ENCODE measurements at places on chromosomes 1 and 21.

DNA sequence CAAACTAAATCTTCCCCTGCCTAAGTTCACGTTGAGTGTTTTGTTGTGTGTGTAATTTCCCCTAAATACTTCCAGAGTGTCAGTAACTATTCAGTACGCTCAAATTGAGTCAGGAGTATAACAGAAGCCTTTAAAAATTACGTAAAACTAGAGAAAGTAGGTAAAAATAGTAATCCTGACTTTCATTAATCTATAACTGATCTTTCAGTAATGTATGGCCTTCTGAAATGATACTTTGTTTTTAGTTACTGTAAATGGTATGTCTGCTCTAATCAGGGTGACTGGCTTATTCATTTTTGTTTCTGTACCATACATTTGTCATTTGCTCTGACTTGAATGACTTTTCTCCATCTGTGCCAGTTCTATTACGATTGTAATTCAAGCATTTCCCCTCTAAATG lies 29.4 kb downstream of the MIER1 start:
- no peak for DNase-seq

GRCh38 chr1:70487459-70487815 lies 76.4 kb downstream of the CTH start:
- DNase-seq: no peak

- no peak for DNase-seq
Observed at GRCh38 chr1:158016651-158017335, 23.3 kb downstream of the KIRREL1 start.

GRCh38 chr1:41367288-41367642 lies 6.0 kb downstream of the FOXO6 start:
- no peak for DNase-seq

- no peak for DNase-seq
Observed at GRCh38 chr1:77170687-77171086, 48.5 kb downstream of the PIGK start.

DNA sequence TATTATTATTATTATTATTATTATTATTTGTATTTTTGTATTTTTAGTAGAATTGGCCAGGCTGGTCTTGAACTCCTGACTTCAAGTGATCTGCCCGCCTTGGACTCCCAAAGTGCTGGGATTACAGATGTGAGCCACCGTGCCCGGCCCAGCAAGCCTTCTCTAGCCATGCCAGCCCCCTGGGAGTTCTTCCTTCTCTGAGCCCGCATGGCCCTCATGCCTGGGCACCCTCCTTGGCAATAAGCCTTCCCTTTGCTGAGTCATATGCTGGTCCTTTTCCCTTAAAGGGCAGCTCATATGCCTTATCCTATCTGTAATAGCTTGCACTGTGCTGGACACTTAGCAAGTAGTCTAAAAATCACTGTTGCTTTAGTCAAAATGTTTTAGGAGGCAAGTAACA lies 8.5 kb upstream of the NBL1 start:
- no peak for DNase-seq

- no peak for DNase-seq
Observed at GRCh38 chr21:36848730-36849274, 117.7 kb downstream of the HLCS start.

DNA sequence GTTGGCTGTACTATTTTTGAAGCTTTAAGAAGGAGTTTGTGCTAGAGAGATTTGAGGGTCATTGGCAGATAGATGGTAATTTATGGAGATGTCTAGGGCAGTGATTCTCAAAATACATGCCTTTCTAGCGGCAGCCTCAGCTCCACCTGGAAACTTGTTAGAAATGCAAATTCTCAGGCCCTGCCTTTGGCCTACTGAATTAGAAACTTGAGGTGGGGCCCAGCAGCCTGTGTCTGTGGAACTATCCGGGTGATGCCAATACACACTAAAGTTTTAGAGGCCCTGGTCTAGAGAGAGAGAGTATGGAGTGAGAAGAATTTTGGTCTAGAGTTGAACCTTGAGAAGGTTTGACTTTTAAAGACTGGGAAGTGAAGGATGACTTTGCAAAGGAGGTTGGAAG lies 82.5 kb downstream of the CDC14A start:
- no peak for DNase-seq

- DNase-seq: no peak
Observed at GRCh38 chr21:28832013-28832714, 160.5 kb downstream of the LTN1 start.

DNA sequence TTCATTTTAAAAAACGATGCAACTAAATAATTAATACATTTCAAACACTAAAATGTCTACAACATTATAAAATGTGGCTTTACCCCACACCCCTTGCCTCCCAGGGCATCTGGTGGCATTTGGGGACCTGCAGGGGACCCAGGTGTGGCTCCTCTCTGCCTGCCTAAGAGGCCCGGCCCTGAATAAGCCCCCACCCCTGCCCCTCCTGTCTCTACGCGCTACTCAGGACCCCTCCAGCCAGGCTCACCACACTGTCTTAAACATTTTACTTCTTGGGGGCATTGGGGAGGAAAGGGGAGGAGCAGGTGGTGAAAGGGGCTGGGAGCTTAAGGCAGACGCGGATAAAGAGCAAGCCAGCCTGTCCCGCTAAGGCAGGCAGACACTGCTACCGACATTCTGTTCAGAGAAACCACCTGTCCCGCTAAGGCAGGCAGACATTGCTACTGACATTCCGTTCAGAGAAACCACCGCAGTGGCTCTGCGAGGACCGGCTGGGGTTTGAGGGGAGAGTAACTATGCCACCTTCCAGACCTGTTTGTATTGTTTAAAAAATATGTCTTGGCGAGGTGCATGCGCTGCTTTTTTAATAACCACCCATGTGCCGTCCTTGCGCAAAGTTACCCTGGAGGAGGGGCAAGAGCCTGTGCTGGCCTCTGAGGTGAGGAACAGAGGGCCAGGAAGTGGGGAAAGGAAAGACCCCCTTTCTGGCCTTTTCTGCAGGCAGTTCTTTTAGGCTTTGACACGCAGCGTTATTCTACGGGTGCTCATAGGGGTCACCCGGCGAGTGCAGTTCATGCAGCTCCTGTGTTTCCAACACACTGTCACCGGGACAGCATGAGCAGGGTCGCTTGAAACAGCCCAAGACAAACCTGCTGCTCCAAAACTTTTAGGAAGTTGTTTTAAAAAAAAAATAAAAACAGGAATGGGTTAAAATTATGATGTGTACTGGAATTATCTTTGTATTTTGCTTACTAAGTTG lies 51.3 kb upstream of the RIPK4 start:
- no peak for DNase-seq

DNA sequence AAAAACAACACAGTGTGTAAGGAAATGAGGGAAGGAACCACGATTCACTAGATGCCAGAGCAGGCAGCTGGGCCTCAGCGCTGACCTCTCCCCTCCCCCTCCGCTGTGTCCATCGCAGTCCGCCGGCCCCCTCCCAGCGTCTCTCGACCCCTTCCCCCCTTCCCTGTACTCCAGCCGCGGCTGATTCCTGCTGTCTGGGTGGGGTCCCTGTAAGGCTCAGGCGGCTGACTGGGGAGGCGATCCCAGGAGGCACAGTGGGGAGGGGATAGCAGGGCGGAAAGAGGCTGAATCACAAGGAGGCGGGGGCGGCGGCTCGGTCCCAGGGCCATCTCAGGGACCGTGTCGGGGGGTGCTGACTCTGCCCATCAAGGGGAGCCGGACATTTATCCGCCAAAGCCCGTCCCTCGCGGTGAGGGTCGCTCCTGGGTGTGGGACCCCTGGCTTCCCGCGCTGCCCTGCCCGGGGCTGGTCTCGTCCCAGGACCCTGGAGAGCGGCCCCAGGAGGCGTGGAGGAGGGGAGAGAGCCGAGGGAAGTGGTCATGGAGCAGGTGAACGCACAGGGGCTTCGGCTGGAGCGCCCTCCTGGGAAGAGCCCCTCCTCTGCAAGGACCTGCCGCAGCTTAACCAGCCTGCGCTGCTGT lies 241.9 kb downstream of the PTPRU start:
- no peak for DNase-seq

DNA sequence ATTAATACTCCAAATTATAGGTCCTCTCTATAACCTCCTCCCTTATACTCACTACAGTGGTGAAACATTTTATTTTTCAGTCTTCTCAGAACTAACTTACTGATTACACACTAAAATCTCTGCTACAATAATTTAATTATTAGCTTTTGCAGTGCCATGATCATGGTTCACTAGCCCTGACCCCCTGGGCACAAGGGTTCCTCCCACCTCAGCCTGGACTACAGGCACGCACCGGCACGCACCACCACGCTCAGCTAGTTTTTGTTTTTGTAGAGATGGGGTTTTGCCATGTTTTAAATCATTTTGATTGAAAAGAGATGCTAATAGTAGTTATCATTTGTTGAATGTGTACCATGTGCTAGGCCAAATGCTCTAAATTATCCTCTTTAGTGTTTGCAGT lies 6.3 kb downstream of the PATJ start:
- no peak for DNase-seq

GRCh38 chr1:10569531-10569930 lies 94.8 kb downstream of the PEX14 start:
- no peak for DNase-seq

DNA sequence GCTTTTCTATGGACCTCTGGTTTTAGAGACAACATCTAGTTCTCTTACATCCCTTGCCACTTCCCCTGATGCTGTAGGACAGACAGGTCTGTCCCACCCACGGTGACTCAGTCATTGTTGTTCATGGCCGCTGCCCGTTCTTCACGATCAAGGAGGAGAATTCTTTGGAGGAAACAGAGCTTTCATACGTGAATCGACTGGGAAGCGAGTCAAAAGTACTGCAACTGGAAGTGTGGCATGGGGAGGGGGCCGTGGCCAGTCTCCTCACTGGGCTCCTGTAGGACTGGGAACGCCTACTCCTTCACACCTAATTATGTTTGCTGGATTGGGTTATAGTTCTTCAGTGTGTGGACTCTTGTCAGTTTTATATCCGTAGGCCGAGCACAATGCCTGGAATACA lies 4.4 kb upstream of the SLC37A1 start:
- no peak for DNase-seq

DNA sequence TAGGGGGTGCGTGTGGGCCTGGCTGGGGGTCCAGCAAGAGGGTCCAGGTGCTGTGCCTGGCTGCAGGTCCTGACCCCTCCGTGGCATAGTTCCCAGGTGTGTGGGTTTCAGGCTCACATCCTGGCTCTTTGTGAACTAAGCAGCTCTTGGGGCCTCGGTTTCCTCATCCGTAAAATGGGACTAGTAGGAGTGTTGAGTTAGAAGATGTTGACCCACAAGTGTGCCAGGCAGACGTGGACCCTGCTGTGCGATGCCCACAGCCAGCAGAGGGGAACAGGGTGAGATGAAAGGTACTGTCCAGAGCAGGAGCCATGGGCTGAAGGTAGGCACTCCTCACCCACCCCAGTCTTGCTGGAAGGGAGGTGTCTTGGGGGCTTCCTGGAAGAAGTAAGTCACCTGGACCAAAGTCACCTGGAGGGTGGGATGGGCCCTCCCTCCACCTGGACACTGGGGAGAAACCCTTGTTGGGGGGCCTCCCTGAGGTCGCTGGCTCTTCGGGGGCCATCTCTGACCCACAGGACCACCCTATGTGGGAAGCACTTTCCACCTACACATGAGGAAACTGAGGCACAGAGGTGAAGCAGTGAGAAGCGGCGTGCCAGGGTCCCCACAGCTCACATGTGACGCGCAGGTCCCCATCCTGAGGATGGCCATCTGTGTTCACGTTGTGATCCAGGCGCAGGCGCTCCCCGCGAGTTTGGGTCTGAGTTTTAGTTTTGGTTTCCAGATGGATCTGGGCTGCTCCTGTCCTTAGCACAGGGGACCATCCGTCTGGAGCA lies 1.4 kb downstream of the ARHGEF16 start:
- no peak for DNase-seq

GRCh38 chr1:25793585-25794170 lies 6.3 kb upstream of the SELENON start:
- DNase-seq: no peak

DNA sequence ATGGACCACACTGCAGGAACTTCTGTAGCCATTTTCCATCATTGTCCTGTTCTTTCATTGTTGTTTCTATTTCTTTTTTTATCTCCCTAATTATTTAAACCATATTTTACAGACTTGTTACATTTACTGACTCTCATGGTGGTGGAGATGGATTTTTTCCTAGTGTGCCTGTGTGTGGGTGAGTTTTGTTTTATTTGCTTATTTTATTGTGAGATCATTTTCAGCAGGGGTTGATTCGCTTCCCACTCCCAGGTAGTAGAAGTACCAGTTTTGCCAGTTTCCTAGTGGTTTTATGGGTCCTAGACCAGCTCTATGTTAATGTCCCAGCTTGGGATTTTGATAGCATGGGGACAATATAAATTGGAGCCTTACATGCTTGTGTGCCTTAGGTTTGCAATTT lies 80.0 kb upstream of the BACH1 start:
- no peak for DNase-seq

DNA sequence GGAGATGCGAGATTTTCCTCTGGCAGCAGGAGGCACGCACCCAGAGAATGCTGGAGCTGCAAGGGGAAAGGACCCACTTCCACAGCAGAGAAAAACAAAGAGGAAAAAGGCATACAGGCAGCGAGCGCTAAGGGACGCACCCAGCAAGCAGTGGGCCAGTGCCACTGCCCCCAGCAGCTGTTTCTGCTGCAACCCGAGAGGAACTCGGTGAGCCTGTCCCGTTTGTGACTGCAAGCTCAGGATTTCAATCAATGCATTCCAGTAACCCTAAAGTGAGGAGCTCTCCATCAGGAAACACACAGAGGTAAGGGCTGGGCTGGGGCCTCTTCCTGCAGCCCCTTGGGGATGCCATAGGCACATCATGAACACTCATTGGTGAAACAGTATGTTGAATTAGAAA lies 58.7 kb downstream of the ACP6 start:
- no peak for DNase-seq

DNA sequence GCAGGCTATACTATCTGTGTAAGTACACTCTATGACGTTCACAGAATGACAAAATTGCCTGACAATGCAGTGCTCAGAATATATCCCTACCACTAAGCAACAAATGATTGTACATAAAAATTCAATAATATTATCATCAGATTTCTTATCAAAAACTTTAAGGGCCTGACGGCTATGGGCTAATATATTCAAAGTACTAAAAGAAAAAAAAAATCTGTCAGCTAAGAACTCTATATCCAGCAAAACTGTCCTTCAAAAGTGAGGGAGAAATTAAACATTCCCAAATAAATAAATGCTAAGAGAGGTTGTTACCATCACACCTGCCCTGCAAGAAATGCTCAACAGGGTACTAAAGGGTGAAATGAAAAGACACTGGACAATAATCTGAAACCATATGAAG lies 127.3 kb downstream of the TM2D1 start:
- DNase-seq: no peak

DNA sequence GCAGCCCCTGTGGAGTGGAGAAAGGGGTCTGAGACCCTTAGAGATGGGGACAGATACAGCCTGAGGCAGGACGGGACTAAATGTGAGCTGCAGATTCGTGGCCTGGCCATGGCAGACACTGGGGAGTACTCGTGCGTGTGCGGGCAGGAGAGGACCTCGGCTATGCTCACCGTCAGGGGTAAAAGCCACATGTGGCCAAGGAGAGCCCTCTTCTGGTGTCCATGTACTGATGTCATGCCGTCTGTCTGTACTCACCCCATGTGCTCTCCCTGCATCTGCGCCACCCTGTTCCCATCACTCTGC lies 84.7 kb downstream of the OBSCN start:
- no peak for DNase-seq

DNA sequence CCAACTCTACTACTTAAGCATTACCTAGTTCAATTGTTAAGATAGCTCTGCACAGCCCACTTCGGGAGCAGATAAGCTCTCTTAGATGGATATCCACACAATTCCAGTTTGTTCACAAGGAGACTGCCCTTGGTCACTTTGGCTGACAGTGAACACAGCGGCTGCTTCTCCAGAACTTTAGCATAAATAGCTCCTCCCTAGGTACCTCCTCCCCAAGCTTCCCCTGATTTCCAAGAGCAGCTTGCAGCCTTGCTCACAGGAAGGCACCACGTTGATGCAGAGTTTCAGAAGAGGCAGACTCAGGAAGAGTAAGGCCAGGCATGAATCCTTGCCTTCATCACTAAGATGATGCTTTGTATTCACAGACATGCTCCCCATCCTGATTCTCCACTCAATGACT lies 24.7 kb downstream of the TFF3 start:
- DNase-seq: no peak

All from vagina (tissue), 2 donors.